ENCODE measurements at places on chromosomes 4 and X.

- no peak for DNase-seq
Observed at GRCh38 chr4:109967798-109968520, 55.3 kb downstream of the EGF start.

DNA sequence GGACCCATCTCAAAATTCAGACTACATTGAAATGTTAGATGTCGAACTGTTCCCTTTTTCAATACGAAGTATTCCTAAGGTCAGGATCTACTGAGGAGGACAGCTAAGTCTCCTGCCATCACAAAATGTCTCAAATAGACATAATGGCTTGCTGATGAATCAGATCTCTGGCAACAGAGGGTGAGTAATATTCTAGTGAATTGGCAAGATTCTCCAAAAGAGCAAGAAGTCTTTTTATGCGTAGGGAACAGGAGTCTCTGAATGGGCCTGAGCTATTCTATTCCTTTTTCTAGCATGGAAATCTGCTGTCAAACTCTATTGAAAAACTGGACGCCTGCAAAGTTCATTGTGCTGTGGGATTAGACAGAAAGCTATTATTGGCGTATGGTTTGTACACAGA lies 145.4 kb downstream of the FNIP2 start:
- no peak for DNase-seq

DNA sequence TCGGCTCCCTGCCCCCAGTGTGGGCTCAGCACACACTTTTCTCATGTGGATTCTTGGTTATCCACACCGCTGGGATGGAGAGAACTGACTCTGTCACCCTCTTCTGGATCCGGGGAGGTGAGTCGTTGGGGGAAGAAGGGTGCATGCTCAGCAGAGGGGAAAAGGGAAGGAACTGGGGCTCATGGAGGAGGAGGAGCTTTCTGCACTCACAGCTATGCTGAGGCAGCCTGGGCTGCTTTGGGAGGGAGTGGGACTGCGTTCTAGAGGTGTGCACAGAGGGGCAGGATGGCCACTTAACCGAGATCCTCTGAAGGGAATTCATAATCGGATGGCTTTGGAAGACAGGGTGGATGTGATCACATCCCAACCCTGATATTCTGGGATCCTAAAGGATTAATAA lies 51.6 kb downstream of the RTL5 start:
- no peak for DNase-seq

GRCh38 chrX:97740886-97741285 lies 857.2 kb downstream of the RPA4 start:
- no peak for DNase-seq

GRCh38 chrX:100447655-100448397 lies 37.8 kb upstream of the PCDH19 start:
- DNase-seq = no peak
